ENCODE measurements at places on chromosomes 5 and 9. TPM values are rescaled to one million over a fixed set of nuclear protein-coding genes. Genes with fewer than 3 reads are reported as not detected.

Gene PDLIM4
- total RNA-seq, result 0.87 TPM

Gene CER1
- total RNA-seq, result not detected

Gene PALM2AKAP2
- 0.36 TPM for total RNA-seq

Gene NTRK2
- total RNA-seq, result 0.02 TPM

Gene PCDHGA12
- not detected for total RNA-seq

Gene ZNF883
- total RNA-seq, result 0.65 TPM

Gene TMC1
- total RNA-seq, result 0.02 TPM

Gene ISL1
- not detected for total RNA-seq

Gene PCDHB12
- not detected for total RNA-seq

Gene CDH9
- total RNA-seq, result not detected

Gene GOLGA2
- total RNA-seq, result 46.6 TPM

Gene DDX4
- total RNA-seq, result not detected

Gene AMBP
- 7.1 TPM for total RNA-seq

Gene SLC4A9
- 0.02 TPM for total RNA-seq

Gene SLC23A1
- 1.3 TPM for total RNA-seq

Gene TICAM2
- total RNA-seq, result 1.3 TPM

Gene ZNF608
- total RNA-seq, result 0.81 TPM

Gene ARL10
- total RNA-seq, result 0.37 TPM

Gene TMEM252
- total RNA-seq, result not detected

Gene TXNDC8
- not detected for total RNA-seq

Gene GPX8
- total RNA-seq, result 34.4 TPM

Gene PIP5K1B
- not detected for total RNA-seq

Gene UBE2B
- 51.9 TPM for total RNA-seq

Gene MZB1
- total RNA-seq, result not detected

Gene SH3RF2
- 2.4 TPM for total RNA-seq

Gene ADAM19
- 10.6 TPM for total RNA-seq

Gene SLC6A3
- 1.3 TPM for total RNA-seq

Gene GABBR2
- total RNA-seq, result 0.14 TPM

Gene PCDHGB5
- 1.9 TPM for total RNA-seq

Gene ADAMTSL2
- total RNA-seq, result not detected

Gene HMMR
- 24.9 TPM for total RNA-seq

Gene GRIA1
- total RNA-seq, result not detected

Gene AIF1L
- total RNA-seq, result 2.0 TPM

Gene SCGB3A2
- total RNA-seq, result not detected

Gene SPINK13
- total RNA-seq, result 0.38 TPM

Gene TAL2
- total RNA-seq, result 0.12 TPM

Gene GARNL3
- total RNA-seq, result 2.5 TPM

Gene GALT
- total RNA-seq, result 17.7 TPM

All from A549 treated with AZD2906 at 1 μM for 4 hours (cell line).